IMR-90 (cell line): ENCODE measurements at places on chromosomes 4 and X. TPM values are rescaled to one million over a fixed set of nuclear protein-coding genes. Genes with fewer than 3 reads are reported as not detected.
A peak's percentile ranks its signal among the peaks of the same experiment; 100 is the strongest.

ETDA gene
- not detected in 2 replicates for total RNA-seq

UGT2B15 gene
- total RNA-seq: not detected in 2 replicates

DMRTC1 gene
- not detected in 2 replicates for total RNA-seq

CT45A3 gene
- not detected in 2 replicates for total RNA-seq

GPRASP1 gene
- total RNA-seq: 1.3 and 1.7 TPM in 2 replicates

TRIM75 gene
- total RNA-seq: not detected in 2 replicates

ENPP6 gene
- total RNA-seq: not detected in 2 replicates

EDNRA gene
- total RNA-seq: 6.5 and 7.8 TPM in 2 replicates

SOWAHD gene
- total RNA-seq: 0.18 and 0.28 TPM in 2 replicates

HCCS gene
- total RNA-seq: 24.0 and 35.8 TPM in 2 replicates

ZCCHC4 gene
- 8.1 and 11.7 TPM in 2 replicates for total RNA-seq

GRCh38 chr4:151263455-151263854, 13.5 kb upstream of the PRSS48 start:
- no peak overlapping the region for H3K27ac ChIP-seq
- no peaks in the 10 kb centered on the region for H3K4me1 ChIP-seq
- no peak overlapping the region for H3K4me3 ChIP-seq
- DNase-seq: no peak
- no peaks in the 10 kb centered on the region for H3K36me3 ChIP-seq
- no peaks in the 10 kb centered on the region for H3K27me3 ChIP-seq

DNA sequence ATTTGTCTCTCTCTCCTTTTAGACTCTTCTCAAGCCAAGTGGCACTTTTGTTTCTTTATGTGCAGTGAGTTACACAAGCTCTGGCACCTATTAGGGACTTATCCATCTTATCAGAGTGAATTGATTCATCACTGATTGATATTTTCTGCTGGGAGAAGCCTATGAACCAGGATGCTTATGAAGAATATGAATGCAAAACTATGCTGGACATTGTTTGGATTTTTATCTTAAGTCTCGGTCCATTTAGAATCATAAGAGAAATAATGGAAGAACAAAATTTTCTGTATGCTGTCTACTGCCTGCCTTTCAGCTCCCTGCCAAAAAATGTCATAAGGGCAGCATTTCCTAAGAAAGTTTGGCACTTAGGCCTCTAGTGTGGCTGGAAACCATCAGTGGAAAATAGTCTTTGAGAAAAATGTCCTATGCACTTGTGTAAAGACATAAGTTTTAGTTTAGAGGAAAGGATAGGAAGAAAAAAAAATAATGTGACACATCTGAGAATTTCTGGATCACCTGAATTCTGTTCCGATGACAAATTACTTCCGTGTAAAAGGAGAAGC, 365.7 kb upstream of the MAD2L1 start:
- H3K4me3 ChIP-seq: no peak overlapping the region
- no peak overlapping the region for H3K27ac ChIP-seq

GRCh38 chrX:56947699-56948098, 47.6 kb downstream of the SPIN3 start:
- H3K36me3 ChIP-seq: no peaks in the 10 kb centered on the region
- no peaks in the 10 kb centered on the region for H3K4me1 ChIP-seq
- no peak overlapping the region for H3K27ac ChIP-seq
- H3K27me3 ChIP-seq: no peaks in the 10 kb centered on the region

- H3K4me1 ChIP-seq: no peaks in the 10 kb centered on the region
- H3K27me3 ChIP-seq: peaks cover 2% of the 10 kb centered on the region; the same call in 1 of the 2 replicates
- H3K36me3 ChIP-seq: no peaks in the 10 kb centered on the region
- no peak overlapping the region for H3K4me3 ChIP-seq
Measured at GRCh38 chrX:24515447-24515846, 50.4 kb downstream of the PDK3 start.

GRCh38 chrX:23765449-23765848, 17.5 kb upstream of the SAT1 start:
- DNase-seq: peak; percentile 18
- H3K36me3 ChIP-seq: no peaks in the 10 kb centered on the region
- H3K4me1 ChIP-seq: no peaks in the 10 kb centered on the region
- H3K27ac ChIP-seq: no peak overlapping the region
- H3K4me3 ChIP-seq: no peak overlapping the region

GRCh38 chr4:118834070-118834469, 1.9 kb downstream of the SEC24D start:
- no peak for DNase-seq
- no peaks in the 10 kb centered on the region for H3K27me3 ChIP-seq
- H3K4me3 ChIP-seq: peak overlapping the region; percentile 28

GRCh38 chrX:73851014-73852009, 288.3 kb downstream of the CHIC1 start:
- no peaks in the 10 kb centered on the region for H3K4me1 ChIP-seq
- H3K4me3 ChIP-seq: peak overlapping the region; percentile 68
- H3K27ac ChIP-seq: peak overlapping the region; percentile 61

GRCh38 chr4:68904786-68905185, 46.8 kb downstream of the UGT2A3 start:
- H3K27ac ChIP-seq: no peak overlapping the region
- H3K4me1 ChIP-seq: no peaks in the 10 kb centered on the region
- no peaks in the 10 kb centered on the region; the same call in 1 of the 2 replicates for H3K27me3 ChIP-seq
- no peak for DNase-seq
- no peak overlapping the region for H3K4me3 ChIP-seq

GRCh38 chr4:74942251-74942917, 9.5 kb downstream of the PARM1 start:
- no peaks in the 10 kb centered on the region for H3K4me1 ChIP-seq
- H3K4me3 ChIP-seq: no peak overlapping the region
- no peak overlapping the region for H3K27ac ChIP-seq
- no peaks in the 10 kb centered on the region for H3K36me3 ChIP-seq
- H3K27me3 ChIP-seq: no peaks in the 10 kb centered on the region; the same call in 1 of the 2 replicates

- no peaks in the 10 kb centered on the region for H3K36me3 ChIP-seq
- no peak for DNase-seq
- no peaks in the 10 kb centered on the region for H3K27me3 ChIP-seq
- no peak overlapping the region for H3K4me3 ChIP-seq
Measured at GRCh38 chrX:21657318-21658151, 595 bp downstream of the KLHL34 start.

- no peaks in the 10 kb centered on the region for H3K27me3 ChIP-seq
- no peaks in the 10 kb centered on the region for H3K4me1 ChIP-seq
- H3K27ac ChIP-seq: no peak overlapping the region
- no peak for DNase-seq
- no peaks in the 10 kb centered on the region; the same call in 1 of the 2 replicates for H3K36me3 ChIP-seq
Measured at GRCh38 chr4:184706453-184706852, 27.4 kb downstream of the CENPU start.

GRCh38 chrX:48890934-48891401, 6.6 kb downstream of the TIMM17B start:
- H3K36me3 ChIP-seq: no peaks in the 10 kb centered on the region
- H3K27ac ChIP-seq: no peak overlapping the region; the same call in 1 of the 2 replicates
- peak overlapping the region; percentile 32 for H3K4me3 ChIP-seq
- no peaks in the 10 kb centered on the region for H3K4me1 ChIP-seq

- no peaks in the 10 kb centered on the region for H3K36me3 ChIP-seq
- no peaks in the 10 kb centered on the region for H3K27me3 ChIP-seq
- H3K27ac ChIP-seq: no peak overlapping the region
- no peaks in the 10 kb centered on the region for H3K4me1 ChIP-seq
Measured at GRCh38 chrX:121405826-121406225, 358.4 kb downstream of the GLUD2 start.

- no peak for DNase-seq
- H3K4me3 ChIP-seq: no peak overlapping the region
- no peaks in the 10 kb centered on the region for H3K27me3 ChIP-seq
- no peaks in the 10 kb centered on the region for H3K36me3 ChIP-seq
Measured at GRCh38 chr4:108099838-108100237, 68.9 kb downstream of the LEF1 start.

DNA sequence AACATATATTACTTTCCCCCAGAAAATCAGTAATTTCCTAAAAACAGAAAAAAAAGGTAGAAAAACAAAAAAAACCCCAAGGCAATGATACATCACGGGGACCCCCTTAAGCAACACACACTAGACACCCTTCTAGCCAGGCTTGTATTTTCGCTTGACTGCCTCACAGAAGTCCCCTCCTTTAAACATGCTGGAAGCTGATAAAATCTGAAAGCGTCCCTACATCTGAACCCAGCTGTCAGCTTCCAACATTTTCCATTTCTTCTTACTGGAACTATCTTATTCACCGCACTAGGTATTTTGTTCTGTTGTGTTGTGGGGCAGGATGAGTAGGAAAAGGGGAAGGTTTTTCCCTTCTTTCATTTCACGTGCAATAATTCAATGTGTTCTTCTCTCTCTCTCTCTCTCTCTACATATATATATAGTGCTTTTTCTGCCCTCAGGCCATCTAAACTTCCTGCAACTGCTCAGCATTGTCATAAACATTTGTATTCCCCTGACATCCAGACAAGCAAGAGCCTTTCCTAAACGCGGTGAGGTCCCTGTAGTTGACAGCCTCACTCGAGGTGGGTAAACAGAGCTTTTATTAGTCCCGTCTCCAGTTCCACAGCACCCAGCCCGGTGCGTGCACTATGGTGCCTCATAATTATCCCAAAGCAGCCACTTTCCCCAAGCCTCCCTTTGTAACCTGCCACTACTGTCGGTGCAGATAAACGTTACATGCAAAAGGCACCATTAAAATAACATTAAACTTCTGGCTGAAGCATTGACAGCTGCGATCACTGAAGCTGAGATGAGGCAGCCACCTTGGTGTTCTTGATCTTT, 82.5 kb downstream of the GATB start:
- no peaks in the 10 kb centered on the region for H3K36me3 ChIP-seq
- no peak overlapping the region for H3K27ac ChIP-seq
- H3K4me1 ChIP-seq: peaks cover 4% of the 10 kb centered on the region; the same call in 1 of the 2 replicates

- peak; percentile 10 for DNase-seq
- peak overlapping the region; percentile 83 for H3K4me3 ChIP-seq
- H3K27ac ChIP-seq: peak overlapping the region; percentile 33; the same call in 1 of the 2 replicates
- H3K27me3 ChIP-seq: no peaks in the 10 kb centered on the region
- H3K36me3 ChIP-seq: no peaks in the 10 kb centered on the region
- peaks cover 5% of the 10 kb centered on the region for H3K4me1 ChIP-seq
Measured at GRCh38 chrX:46758163-46758955, 559 bp downstream of the SLC9A7 start.

DNA sequence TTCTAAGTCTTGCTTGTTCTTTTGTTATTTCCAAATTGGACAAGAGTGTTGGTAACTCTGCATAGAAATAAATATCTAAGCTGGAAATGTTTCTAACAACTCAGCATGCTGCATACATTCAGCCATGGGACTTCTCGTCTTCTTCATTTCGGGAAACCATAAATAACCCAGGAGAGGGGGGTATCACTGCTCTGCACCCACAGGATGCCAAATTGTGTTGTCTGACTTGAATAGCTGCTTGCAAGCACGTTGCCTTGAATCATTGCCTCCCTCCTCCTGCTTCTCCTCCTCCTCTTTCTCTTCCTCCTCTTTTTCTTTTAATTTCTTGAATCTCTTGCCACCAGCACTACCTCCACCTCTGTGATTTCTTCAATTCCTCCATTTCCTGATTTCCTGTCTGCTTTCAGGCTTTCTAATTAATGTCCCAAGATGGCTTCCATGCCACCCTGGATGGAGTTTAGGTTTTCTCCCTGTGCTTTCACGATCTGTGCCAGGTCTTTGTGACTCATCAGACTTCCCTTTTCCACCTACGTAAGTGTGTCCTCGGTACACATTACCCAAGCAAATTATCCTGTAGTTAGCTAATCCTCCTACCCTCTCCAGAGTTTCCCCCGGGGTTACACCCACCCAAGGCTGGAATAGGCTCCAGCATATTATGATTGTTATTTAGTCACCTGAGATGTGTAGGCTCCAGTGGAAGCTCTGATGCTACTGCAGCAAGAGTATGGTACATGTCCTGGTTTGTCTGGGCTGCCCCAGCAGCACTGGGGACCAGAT, 122.6 kb upstream of the VCX3B start:
- no peaks in the 10 kb centered on the region for H3K4me1 ChIP-seq
- H3K27me3 ChIP-seq: no peaks in the 10 kb centered on the region
- H3K27ac ChIP-seq: no peak overlapping the region
- H3K36me3 ChIP-seq: no peaks in the 10 kb centered on the region
- DNase-seq: no peak

- H3K27me3 ChIP-seq: peaks cover 13% of the 10 kb centered on the region
- no peaks in the 10 kb centered on the region for H3K36me3 ChIP-seq
- no peak for DNase-seq
- peaks cover 12% of the 10 kb centered on the region for H3K4me1 ChIP-seq
- no peak overlapping the region for H3K27ac ChIP-seq
Measured at GRCh38 chr4:689723-690122, 772 bp upstream of the SLC49A3 start.

DNA sequence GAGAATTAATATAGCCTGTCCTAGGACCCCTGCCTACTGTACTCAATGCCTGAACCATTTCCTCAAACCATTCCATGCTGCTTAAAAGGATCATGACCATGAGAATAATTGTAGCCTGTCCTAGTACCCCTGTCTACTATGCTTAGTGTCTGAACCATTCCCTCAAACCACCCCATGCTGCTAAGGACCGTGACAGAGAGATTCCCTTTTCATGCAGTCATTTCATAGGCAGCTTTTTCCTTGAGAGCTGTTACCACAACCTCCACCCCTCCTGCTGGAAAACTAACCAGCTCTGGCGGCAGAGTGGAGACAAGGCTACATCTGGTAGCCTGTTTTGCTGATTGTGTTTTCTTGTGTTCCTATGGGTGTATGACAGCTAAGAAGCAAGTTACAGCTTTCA, 174.9 kb upstream of the SMARCAD1 start:
- no peaks in the 10 kb centered on the region for H3K36me3 ChIP-seq
- no peak for DNase-seq
- H3K27ac ChIP-seq: no peak overlapping the region
- no peaks in the 10 kb centered on the region for H3K27me3 ChIP-seq

GRCh38 chr4:25160714-25161592, 704 bp upstream of the SEPSECS start:
- H3K4me1 ChIP-seq: peaks cover 2% of the 10 kb centered on the region; the same call in 1 of the 2 replicates
- H3K27me3 ChIP-seq: no peaks in the 10 kb centered on the region
- no peak for DNase-seq
- H3K36me3 ChIP-seq: no peaks in the 10 kb centered on the region
- peak overlapping the region; percentile 66 for H3K4me3 ChIP-seq

DNA sequence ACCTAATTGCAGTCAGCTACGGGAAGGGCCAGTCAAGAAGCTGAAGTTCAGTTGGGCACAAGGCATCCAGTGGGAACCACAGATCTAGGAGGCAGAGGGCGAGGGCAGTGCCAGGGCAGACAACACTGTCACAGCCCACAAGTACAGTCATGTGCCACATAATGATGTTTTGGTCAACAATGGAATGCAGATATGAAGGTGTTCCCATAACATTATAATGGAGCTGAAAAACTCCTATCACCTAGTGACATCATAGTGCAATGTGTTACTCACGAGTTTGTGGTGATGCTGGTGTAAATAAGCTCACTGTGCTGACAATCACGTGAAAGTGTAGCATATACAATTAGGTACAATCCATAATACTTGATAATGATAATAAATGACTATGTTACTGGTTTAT, 4.5 kb upstream of the TMEM255A start:
- no peak overlapping the region for H3K27ac ChIP-seq
- H3K4me3 ChIP-seq: no peak overlapping the region
- H3K27me3 ChIP-seq: peaks cover 11% of the 10 kb centered on the region
- no peaks in the 10 kb centered on the region for H3K4me1 ChIP-seq
- DNase-seq: no peak
- H3K36me3 ChIP-seq: no peaks in the 10 kb centered on the region
